ENCODE measurements at places on chromosomes 5 and 9. TPM values are rescaled to one million over a fixed set of nuclear protein-coding genes. Genes with fewer than 3 reads are reported as not detected.

DNA sequence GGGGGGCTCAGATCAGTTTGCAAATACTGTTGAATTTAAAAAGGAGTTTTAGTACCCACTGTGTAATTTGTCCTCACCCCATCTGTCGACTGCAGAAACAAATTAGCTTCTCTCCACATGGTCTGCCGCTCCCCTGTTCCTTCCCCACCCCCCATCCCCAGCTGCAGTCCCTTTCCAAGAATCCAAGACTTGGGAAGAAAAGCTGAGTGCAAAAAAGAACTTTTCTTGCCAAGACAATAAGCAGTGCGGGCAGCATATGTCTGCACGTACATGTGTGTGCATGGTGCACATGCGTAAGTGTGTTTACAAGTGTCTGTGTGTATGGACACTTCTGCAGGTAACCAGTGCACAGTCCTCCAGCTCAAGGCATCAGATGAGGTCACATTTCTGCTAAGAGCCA lies 125.7 kb upstream of the SMIM23 start:
- no peak for DNase-seq

DNA sequence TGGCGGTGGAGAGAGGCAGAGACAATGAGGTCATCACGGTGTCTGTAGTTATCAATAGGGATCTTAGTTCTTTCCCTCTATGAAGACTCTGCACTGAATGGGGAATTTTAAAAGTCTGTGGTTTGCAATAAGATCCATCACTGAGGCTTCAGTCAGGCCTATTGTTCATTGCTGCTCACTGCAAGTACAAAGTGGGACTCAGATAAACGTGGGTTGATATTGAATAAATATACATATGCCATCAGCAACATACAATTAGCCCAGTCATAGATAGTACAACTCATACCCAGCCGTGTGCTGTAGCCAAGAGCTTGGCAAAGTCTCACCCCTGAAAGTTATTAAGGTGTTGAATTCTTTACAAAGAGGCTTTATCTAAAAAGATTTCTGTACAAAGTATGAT lies 88.4 kb downstream of the ENC1 start:
- no peak for DNase-seq

- DNase-seq: peak; percentile 94
These were observed 63.7 kb upstream of the ANGPTL2 start for GRCh38 chr9:127185931-127186781.

- no peak for DNase-seq
These were observed 5.1 kb upstream of the CKS2 start for GRCh38 chr9:89305868-89306267.

- DNase-seq: no peak
These were observed 2.5 kb downstream of the TNPO1 start for GRCh38 chr5:72818866-72819534.

ACTBL2 gene
- not detected for total RNA-seq

BARHL1 gene
- total RNA-seq: not detected

LRRC70 gene
- total RNA-seq: 1.6 TPM

QRFP gene
- not detected for total RNA-seq

DNA sequence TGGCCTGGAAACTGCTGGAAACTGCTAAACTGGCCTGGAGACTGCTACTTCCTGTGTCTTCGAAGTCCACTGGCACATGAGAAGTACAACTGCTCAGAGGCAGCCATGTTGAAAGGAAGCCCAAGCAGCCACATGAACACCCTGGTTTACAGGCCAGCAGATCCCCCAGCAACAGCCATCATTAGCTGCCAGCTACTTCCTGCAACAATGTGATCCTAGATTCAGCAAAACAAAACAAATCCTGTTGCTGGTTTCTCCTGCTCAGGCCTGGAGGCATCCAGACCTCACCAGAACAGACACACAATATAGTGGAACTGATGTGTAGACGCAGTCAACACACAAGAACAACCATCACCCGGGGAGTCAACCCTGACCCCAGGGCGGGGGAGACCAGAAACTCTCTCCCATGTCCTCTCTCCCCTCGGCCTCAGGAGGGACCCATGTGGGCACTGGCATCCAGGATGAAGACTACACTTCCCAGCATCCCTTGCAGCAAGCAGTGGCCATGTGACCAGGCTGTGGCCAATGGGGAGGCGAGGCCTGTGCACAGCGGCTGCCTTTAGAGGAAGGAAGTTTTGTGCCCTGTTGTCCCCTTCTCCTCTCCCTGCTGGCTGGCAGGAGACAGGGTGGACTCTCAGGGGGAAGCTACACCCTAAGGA lies 9.2 kb upstream of the LCN15 start:
- no peak for DNase-seq

DNA sequence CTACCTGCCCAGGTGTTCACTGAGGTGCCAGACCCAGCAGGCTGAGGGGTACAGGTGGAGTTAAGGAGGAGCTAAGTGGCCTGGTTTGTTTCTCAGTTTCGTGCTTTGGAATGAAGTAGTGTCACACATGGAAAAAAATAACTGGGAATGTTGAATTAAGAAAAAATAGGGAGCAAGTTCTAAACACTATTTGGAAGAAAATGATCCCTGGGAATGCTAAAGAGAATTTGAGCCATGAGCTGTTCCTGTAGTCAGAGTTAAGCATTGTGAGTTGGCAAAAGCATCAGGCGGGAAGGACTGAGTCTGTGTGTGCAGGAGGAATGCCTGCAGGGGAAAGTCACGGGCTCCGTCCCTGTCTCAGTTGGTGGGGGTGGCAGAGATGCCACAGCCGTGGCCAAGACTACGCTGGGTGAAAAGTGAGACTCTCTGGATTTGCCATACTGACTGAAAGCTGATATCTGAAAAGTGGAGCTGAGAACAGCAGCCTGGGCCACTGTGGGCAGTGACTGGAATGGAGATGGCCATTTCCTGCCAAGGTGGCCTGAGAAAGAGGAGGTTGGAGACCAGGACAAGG lies 37.0 kb downstream of the SYK start:
- DNase-seq: no peak

DNA sequence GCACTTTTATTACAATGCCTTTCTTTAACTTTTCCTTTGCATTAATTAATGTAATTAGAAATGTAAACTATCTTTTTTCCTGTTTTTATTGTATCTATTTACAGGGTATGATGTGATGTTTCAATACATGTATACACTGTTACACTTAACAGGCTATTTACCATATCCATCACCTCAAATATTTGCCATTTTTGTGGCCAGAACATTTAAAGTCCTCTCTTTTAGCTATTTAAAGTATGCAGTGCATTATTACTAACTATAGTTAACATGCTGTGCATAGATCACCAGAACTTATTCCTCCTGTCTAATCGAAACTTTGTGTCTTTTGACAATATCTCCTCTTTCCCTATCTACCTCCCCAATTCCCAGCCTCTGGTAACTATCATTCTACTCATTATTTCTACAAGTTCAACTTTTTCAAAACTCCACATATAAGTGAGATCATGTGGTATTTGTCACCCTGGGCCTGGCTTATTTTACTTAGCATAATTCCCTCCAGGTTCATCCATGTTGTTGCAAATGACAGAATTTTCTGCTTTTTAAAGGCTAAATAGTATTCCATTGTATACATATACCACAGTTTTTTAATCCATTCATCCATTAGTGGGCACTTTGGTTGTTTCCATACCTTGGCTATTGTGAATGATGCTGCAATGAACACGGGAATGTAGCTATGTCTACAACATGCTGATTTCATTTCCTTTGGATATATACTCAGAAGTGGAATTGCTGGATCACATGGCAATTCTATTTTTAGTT lies 32.8 kb downstream of the OR2K2 start:
- DNase-seq: no peak

DNA sequence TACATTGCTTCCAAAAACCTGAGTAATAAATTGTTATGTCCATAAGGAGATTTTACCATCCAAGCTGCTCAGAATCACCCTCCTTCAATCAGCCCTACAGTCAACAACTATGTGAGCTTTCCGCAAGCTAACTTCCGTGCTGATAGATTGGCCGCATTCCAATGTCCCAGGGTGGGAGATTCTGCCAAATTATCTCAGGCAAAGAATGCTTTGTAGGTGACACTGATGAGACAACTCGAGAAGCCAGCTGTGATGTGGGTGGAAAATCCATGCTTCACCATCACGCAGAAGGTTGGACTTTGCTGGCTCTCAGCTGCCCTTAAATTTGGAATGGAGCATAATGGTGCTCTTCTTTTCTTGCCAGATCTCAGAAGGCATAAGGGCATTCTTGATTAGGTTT lies 44.9 kb upstream of the HCN1 start:
- no peak for DNase-seq

- no peak for DNase-seq
These were observed 3.3 kb upstream of the FOXB2 start for GRCh38 chr9:77016121-77016525.

DNA sequence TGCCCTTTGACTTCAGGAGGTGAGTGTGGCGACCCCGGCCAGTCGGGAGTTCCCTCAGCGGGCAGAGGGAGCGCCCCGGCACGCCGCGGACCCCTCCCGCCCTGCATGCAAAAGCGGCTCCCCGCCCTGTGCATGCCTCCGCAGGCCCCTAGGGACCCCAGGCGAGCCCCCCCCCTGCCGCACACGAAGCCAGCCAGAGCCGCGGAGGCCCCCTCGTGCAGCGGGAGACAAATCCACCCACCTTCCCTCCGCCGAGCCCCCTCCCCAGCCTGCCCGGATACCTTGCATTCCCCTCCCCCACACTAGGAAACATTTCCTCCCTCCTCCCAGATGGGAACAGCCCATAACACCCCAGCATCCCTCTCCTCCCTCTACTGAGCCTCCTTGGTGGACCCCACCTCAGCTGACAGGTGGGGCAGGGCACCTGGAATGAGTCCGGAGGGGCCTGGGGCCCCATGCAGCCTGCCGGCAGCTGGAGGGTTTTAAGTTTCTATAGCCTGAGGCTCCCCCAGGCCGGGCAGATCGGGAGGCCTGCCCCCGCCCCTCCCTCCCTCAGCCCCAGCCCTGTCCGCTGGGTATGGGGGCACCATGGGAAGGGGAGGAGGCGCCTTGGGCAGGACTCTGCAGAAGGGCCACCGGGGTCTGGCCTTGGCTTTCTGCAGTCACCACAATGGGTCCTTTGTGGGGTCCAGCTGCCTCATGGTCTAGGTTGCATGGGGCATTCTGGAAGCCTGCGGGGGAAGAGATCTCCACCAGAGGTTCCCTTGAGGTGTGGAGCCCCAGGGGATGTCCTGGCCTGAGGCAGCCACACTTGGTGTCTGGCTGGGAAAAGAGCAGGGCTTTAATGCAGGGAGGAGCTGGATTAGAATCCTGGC lies 601 bp downstream of the ERGIC1 start:
- no peak for DNase-seq

KIF24 gene
- total RNA-seq: 1.5 TPM

GRCh38 chr9:130624154-130624553 lies 40.2 kb upstream of the PRDM12 start:
- no peak for DNase-seq

GRCh38 chr5:140557965-140558364 lies 692 bp upstream of the SRA1 start:
- no peak for DNase-seq

CCL21 gene
- total RNA-seq: not detected

- no peak for DNase-seq
These were observed 9.1 kb downstream of the BRD3 start for GRCh38 chr9:134058716-134059115.

GRCh38 chr5:68319706-68320412 lies 104.3 kb downstream of the PIK3R1 start:
- DNase-seq: no peak

IFNB1 gene
- not detected for total RNA-seq

DNA sequence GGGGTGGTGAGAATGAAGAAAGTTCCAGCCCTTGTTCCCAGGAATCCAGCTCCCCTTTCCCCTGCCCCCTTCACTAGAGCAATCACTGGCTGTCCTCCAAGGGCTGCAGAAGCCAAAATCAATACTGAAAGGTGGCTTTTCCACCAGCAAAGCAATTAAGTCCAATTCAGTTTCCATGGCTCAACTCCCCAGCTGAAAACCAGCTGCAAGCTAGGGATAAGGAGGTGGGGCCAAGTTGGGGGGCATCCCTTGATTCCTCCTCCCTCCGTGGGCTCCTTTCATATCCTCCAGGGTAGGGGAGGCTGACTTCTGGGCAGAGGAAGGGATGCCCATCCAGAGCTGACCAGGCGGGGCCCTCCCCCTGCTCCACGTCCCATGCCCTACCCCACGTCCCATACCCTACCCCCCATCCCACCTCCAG lies 22.7 kb downstream of the CAMK2A start:
- DNase-seq: no peak
